ENCODE measurements at places on chromosomes 11 and 22.
A peak's percentile ranks its signal among the peaks of the same experiment; 100 is the strongest.

DNA sequence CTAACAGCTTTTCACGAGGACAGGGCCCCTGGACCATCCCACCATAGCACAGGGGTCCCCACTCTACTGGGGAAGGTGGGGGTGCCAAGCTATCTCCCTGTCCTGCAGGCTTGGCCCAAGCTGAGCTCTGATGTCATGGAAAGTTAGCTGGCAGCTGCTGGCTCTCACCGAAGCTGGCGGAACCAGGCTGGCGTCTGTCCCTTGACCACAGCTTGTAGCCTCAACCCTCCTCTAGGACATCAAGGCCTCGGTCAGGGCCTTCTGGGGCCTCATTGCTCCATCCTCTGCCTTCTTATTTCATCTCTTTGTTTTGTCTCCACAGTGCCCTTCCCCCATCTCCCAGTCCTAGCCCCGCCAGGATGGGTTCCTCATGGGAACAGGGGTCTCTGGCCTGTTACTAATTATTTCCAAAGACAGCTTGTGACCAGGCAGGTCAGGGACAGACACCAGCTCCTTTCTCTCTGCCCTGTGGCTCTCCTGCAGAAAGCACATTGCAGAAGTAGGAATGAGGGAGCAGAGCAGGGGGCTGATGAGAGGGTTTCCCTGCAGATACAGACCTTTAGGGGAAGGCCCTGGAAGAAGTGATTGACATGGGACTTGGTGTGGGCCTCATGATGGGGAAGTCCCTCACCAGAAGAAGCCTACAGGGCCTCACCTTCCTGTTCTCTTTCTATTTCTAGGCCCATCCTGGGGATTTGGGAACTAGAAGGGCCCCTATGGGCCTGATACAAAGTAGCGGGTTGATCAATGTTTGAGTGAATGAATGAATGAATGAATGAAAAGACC, 97.5 kb upstream of the ALX4 start:
- no peak for DNase-seq

DNA sequence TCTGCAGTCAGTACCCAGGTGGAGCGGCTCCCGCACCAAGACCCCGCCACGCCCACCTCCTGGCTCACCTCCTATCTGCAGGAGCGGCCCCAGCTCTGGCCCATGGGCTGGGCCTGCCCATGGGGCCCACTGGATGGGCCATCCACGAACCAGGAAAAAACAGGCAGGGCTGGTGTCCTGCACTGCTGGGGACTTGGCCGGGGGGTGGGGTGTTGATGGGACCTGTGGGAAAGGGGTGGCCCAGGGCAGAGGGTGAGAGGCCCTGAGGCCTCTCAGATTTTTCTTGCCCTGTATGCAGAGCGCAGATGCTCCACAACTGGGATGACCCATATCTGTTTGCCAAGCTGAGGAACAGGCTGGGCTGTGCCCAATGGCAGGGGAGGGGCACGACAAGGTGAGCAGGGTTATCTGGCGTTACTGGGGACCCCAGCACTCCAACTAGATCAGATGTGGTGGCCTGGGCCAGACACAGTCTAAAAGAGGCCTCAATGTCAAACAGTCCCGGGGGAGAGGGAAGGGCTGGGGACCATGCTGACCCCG, 2.7 kb upstream of the PIM3 start:
- no peak for DNase-seq

GRCh38 chr11:117498791-117499190, 171.1 kb downstream of the CEP164 start:
- no peak for DNase-seq

DNA sequence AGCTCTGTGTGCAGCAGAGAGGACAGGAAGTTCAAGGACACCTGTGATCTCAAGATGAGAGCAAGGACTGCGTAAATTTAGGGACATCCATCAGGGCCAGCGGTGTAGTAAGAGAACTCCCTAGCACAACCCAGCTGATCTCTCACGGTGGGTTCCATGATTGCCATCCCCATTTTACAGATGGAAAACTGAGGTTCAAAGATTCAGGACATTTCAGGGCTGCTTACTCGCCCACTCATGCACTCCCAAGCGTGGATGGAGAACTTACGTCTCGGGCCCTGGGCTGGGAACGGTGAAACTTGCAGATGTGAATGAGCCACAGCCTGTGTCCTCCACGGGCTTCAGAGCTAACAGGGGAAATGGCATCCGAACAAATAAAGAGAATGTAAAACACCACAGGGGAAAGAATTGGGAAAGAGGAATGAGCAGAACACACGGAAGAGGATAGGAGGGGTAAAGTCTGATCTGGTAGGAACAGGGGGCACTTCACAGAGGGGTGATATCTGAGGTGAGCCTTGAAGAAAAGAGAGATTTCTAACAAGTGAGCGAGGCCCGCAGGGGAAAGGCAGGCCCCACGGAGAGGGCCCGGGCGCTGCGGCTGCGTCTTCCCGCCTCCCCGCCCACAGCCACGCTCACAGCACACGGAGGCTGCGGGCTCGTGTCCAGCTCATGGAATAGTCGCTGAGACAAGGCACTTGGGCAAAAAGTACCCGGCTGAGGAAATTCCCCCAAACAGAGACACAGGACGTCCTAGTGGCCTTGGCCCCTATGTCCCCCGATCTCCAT, 55.9 kb downstream of the RPUSD4 start:
- no peak for DNase-seq

DNA sequence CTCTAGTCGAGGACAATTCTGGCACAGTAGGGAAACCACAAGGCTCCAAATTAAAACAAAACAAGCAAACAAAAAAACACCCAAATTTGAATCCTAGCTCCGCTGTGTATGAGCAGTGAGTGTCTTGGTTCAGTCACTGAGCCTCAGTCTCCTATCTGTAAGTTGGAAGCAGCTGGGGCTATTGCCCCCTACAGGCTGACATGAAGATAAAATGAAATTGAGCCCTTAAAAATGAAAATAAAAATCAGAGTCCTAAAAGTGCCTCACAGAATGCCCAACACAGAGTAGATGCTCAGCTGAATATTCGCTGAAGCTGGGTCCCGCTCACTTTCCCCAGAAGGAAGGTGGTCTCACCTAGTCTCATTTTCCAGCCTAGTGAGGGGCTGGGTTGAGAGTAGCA, 65.2 kb downstream of the PDE2A start:
- DNase-seq: no peak

DNA sequence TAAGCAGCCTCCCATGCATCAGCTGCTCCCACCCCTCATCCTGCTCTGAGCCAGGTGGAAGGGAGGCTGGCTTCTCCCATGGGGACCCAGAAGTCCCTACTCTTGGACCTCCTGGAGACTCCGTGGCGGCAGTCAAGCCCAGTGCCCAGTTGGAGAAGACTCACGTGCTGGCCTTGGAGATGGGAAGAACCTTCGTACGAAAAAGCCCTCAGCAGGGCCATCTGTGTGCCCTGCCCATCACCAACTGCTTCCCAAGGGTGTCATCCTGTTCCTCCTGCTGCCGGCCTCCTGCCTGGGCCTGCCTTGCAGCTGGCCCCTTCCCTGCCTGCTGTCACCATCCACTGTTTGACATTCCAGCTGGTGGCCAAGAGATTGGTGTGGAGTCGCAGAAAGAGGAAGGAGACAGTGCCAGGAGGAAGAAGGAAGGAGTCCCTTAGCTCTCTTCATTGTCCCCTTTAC, 28.0 kb downstream of the ARHGAP1 start:
- DNase-seq: no peak

DNA sequence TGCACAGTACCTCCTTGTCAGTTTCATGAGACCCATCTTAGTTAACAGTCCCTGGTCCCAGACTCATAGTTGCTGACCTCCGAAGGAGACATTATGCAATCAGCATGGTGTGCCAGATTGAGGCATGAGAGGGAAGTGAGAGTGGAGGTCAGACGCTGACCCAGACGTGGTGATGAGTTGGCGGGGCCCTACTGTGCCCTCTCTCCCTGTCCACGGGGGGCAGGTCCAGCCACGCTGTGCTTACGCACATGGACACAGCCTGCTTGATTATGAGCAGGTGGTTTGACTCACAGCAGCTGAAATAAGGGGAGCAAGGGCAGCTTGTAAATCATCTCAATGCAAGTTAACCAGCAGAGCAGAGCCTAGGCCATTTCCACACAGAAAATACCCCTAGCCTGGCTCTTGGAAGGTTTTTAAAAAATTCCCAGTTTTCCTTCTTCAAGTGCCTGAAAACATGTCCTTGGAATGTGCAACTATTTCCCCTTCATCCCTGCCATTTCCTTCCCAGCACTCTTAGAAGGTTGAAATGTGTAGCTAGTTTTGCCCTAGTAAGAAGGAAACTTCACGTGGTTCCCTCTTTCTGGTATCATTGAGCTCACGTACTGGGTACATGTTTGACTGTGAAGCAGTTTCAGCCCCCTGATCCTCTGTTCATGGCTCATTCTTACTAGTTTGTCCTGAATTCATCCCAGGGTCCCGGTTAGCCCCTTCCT, 122.6 kb upstream of the SORL1-AS1 start:
- no peak for DNase-seq

- no peak for DNase-seq
These were observed 419.5 kb upstream of the TENM4 start for GRCh38 chr11:79860336-79860735.

DNA sequence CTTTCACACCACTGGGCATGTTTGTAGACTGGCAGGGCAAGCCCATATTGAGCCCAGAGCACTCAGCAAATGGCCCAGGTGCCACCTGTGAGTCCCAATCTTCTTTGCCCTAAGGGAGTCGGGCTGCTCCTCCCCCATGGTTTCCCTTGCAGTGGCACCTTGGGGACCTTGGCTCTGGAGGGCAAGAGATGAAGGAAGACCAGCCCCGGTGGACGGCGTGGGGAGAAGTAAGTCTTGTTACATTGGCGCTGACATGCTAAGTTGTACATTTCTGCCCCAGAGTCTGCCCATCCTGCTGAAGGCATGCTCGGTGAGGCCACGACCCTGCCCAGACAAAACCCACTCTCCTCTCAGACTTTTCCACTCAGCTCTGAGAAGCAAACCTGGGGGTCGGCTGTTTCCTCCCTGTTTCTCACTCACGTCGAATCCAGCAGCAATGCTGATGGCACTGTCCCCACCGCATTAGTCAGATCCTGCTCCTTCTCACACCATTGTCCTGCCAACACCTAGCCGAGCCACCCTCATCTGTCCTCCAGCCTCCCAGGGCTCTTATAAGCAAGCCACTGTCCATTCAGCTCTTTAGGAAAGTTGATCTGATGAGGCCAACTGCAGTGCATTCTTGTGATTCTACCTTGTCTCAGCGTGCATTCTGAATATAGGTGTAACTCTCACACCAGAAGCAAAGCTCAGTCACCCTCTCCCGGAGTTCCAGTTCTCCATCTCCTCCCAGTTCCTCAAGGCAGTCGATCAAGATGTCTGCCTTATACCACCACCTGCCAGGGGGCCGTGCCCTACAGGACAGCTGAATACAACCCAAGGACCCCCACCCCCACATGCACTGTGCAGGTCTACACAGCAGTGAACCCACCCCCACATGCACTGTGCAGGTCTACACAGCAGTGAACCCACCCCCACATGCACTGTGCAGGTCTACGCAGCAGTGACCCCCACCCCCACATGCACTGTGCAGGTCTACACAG, 827.1 kb downstream of the TBC1D22A start:
- no peak for DNase-seq

DNA sequence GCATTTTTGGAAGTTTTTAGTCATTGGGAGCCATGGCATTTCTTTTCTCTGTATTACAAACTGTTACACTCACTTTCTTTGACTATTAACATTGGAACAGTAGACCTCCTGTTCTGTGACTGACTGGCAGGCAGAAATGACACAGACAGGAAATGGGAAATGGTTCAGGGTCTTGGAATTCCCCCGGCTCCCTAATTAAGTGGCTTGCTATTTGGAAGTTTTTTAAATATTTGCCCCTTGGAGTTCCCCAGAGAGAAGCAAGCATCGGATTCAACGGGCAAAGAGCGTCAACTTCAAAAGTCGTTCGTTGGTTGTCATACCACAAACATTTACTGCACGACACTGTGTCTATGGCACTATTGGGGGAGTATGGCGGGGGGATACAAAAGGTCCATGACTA, 1.1 kb upstream of the BIRC2 start:
- no peak for DNase-seq

- no peak for DNase-seq
These were observed 294.7 kb upstream of the ZC3H12C start for GRCh38 chr11:109798521-109798920.

- DNase-seq: peak; percentile 27
These were observed 39.1 kb downstream of the MMP27 start for GRCh38 chr11:102666331-102666957.

- DNase-seq: no peak
These were observed 139.8 kb downstream of the CCDC81 start for GRCh38 chr11:86514453-86514852.

DNA sequence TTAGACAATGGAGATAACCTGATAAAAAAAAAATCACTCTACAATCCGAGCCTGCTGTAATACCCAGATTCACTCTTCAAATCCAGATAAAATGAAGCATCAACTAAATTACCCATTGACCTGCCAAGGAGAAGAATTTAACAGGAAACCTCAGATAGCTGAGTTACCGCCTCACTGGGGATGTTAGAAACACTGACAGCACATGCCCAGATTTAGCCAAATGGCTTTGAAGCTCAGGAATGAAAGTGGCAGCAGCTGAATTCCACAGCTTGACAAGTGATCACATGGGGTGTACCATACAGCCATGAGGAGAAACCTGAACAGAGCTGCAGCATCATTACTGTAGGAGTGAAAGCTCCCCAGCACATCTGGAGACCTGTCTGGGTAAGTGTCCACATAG, 807.6 kb downstream of the DLG2 start:
- DNase-seq: no peak

DNA sequence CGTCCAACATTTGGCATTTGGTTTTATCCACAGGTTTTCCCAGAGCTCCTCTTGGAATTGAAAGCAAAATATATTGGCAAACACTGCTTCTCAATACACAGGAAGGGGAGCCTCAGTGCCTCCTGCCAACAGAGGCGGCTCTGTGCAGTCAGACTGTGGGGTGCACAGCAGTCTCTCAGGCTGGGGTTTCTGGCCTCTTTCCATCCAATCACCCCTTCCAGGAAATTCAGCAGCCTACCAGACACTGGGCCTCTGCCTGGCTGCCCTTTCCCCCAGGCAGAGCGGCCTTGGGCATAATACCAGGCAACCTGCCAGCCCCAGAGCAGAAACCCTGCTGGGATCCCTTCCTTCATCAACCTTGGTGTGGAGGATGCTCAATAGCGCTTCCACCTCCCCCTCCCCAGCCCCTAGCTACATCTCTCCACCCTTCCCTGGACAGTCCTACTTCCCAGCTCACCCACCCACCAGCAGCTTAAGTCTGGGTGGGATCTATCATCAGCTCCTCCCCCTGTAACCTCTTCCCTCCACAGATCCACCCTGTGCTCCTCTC, 17.8 kb upstream of the RAPSN start:
- no peak for DNase-seq

- DNase-seq: no peak
These were observed 57.7 kb downstream of the CABIN1 start for GRCh38 chr22:24068717-24069297.

GRCh38 chr11:120709808-120710207, 198.3 kb downstream of the GRIK4 start:
- no peak for DNase-seq

All from central memory CD4-positive, alpha-beta T cell (primary cell).